ENCODE measurements at places on chromosomes 7 and 10. TPM values are rescaled to one million over a fixed set of nuclear protein-coding genes. Genes with fewer than 3 reads are reported as not detected.
A peak's percentile ranks its signal among the peaks of the same experiment; 100 is the strongest.

DNA sequence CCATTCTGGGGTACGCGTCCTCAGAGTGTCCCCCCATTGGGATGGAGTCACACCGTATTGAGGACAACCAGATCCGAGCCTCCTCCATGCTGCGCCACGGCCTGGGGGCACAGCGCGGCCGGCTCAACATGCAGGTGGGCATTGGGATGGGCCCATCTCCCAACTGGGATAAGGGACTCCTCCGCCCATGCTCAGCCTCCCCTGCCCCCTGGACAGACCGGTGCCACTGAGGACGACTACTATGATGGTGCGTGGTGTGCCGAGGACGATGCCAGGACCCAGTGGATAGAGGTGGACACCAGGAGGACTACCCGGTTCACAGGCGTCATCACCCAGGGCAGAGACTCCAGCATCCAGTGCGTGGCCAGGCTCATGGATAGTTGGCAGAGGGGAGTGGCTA, 5.8 kb downstream of the AEBP1 start:
- DNase-seq = no peak

GRCh38 chr10:132400547-132401151, 3.6 kb downstream of the PWWP2B start:
- DNase-seq = no peak

DNA sequence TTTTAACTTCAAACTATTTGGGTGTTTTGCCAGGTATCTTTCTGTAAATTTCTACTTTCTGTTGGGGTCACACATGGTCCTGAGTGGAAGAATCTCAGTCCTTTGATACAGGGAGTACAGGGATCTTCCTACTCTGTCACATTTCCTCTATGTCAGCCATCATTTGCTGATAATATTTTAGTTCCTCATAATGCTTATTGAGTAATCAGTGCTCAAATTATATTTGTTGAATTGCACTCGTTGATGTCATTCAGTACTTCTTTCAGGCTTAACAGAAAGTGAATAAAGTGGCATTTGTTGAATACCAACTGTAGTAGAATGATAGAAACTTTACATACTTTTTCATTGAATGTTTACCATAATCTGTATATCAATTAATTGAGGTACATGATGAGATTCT, 31.9 kb downstream of the WDR11 start:
- no peak for DNase-seq

DNA sequence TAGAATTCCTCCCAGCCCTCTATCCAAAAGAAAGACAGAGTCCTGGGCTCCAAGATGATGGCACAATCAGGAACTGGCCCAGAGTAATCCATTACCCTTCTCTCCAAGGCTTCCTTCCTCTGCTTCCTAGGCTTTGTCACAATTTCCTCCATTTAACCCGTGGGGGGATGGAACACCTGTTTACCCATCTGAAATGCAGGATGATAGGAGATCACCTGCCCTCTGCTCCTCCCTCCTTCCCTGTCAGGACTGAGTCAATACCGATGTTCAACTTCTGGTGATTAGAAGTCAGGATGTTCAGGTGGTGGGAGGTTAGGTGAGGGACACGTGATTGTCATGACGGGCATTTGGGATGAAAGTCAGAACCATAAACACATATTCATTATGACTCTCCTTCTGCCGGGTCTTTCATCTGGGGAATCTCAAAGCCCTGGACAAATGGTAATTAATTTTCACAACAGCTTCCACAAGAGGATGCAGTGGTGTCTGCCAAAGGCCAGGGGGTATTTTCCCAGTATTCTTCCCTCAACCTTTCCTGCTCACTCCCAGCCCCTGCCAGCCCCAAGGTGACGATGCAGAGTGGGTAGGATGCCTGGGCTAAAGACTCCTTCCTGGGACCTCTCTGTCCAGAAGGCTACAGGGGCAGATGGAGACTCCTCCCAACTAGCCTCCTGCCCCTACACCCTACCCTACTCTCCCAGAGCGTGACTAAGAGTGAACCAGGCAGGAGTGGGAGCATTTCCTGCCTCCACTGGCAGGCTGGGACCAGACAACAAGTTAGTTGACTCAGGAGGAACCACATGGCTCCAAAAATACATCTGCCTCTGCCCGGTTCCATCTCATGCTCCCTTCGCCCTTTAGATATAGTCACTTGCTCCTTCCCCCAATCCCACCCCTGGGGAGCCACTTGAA, 27.9 kb downstream of the DUSP5 start:
- peak; percentile 70 for DNase-seq

DNA sequence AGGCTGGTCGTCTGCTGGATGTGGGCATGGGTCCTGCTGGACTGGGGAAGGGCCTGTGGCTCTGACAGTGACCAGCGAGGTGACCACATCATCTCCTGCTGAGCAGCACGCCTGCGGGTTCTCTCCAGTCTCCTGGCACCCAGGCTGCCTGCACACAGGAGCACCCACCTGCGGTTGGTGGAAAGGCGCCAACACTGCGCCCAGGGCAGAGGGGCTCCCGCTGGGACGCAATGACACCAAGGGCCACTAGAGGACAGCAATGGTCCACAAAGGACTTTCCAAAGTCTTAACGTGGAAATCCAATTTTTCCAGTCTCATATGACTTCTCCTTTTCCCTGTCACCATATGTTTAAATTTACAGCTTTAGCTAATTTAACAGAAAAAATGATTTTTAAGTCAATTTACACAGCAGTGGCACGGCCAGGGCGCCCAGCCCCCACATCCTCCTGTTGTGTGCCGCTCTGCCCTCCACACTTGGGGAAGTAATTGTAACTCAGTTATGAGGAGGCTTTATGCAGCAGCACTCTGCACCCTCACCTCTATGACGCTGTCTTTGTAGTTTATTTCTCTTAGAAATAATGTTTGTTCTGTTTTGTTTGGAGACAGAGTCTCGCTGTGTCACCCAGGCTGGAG, 38.1 kb downstream of the CFAP46 start:
- peak; percentile 59 for DNase-seq

GRCh38 chr7:7425321-7425720, 110.4 kb downstream of the COL28A1 start:
- DNase-seq = no peak

- no peak for DNase-seq
Measured at GRCh38 chr7:101628522-101628921, 574 bp downstream of the MYL10 start.

GRCh38 chr10:30782157-30782536, 152.6 kb upstream of the LYZL2 start:
- DNase-seq = no peak

DNA sequence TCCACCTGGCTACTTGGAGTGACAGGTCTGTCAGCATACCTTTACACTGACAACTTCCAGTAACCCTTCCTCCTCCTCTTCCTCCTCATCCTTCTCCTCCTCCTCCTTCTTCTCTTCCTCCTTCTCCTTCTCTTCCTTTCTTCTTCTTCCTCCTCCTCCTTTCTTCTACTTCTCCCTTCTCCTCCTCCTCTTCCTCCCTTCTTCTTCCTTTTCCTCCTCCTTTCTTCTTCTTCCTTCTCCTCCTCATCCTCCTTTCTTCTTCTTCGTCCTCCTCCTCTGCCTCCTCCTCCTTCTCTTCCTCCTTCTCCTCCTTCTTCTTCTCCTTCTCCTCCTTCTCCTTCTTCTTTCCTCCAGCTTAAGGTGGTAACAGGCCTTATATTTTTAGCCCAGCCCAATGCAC, 109.3 kb upstream of the PLXDC2 start:
- no peak for DNase-seq

DNA sequence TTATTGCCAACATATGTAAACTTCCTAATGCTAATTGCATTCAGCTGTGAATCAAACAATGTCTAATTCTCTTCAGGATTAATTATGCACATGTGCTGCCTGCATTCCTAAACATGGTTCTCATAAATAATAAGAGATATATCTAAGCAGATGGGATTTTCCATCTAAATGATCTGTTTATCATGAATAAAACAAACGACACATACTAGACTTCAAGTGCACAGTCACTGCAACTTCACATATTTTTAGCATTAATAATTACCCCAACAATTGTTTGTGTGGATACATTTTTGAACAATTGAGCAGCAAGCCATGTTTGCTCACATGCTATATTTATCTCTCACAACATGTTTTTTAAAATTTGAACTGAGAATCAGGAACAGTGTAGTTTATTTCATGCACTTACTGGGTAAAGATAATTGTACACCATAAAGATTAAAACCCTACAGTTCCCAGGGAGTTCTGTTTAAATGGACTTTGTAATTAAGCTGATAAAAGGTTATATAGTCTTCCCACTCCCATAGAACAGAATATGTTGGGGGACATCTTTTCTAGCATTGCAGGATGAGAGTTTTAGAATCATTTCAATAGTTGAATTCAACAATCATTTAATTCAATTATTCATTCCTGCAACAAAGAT, 378.5 kb downstream of the MDFIC start:
- DNase-seq = peak; percentile 3

GRCh38 chr7:130096243-130096827, 26.0 kb downstream of the KLHDC10 start:
- no peak for DNase-seq

- no peak for DNase-seq
Measured at GRCh38 chr7:47669901-47670384, 88.0 kb upstream of the TNS3 start.

- no peak for DNase-seq
Measured at GRCh38 chr10:44425466-44425865, 40.6 kb upstream of the CXCL12 start.

GRCh38 chr10:4310172-4310571, 515.8 kb upstream of the AKR1E2 start:
- no peak for DNase-seq

DNA sequence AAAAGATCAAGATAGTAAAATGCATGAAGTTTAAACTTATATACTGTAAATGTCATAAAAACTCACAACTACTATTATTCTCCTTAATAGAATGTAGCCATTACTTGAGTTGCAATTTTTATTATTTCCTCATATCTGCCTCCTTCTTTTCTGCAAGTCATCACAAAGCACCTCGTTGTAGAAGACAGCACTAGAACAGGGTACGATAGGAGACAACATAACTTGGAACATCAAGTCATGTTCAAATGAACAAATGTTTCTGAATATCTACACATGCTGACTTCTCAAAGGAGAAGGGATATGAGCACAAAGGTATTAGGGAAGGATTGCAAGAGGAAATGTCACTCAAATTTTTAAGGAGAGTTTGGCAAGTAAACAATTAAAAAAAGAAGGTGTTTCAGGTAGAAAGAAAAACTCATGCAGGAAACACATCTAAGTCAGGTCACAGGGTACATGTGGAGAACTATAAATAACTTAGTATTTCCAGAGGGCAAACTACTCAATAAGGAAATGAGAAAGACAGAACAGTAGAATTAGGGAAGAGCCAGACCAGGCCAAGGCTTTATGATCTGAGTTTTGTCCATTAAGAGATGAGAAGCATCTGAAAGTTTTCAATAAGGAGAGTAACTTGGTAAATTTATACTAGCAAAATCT, 186.7 kb downstream of the CRPPA start:
- DNase-seq = no peak

- DNase-seq = peak; percentile 75
Measured at GRCh38 chr10:89426230-89426868, 12.0 kb downstream of the IFIT5 start.

DNA sequence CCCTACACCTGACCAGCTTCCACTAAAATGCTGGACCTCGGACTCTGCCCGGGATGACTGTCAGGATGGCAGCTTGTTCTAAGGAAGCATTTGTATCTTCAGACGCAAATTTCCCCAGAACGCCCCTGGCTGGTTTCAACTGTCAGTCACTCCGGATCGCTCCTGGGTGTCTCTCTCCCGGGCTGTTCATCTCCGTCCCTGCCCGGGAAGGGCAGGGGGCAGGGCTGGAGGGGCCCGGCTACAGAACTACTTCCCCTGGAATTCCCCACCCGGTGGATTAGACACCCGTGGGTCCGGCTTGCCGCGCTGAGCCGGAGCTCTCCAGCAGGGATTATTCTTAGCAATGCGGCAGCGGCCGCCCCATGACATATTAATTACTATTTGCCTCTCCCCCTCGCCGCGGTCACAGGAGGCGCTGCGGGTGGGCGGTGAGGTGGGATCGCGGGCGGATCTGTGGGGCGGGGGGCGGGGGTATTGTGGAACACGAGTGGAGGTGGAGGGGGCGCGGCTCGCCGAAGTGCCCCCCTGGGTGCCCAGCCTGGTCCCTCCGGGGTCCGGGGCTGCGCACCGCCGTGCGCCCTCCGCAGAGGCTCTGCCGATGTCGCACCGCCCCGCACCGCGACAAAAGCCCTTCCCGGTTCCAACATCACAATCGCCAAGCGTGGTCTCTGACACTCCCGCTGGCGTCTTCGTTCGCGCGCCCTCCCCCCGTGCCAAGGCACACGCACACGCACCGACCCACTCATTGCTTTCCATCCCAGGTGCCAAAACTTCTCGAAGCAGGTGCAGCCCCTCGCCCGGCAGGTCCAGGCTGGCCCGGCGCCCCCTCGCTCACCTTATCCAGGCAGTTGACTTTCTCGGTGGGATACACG, 276.1 kb upstream of the NEBL start:
- DNase-seq = peak; percentile 36

CALHM2 gene
- total RNA-seq = 18.4 TPM

NEBL gene
- total RNA-seq = 2.6 TPM

All from dermis blood vessel endothelial cell (primary cell).